ENCODE measurements at places on chromosomes 7 and 10.
A peak's percentile ranks its signal among the peaks of the same experiment; 100 is the strongest.

DNA sequence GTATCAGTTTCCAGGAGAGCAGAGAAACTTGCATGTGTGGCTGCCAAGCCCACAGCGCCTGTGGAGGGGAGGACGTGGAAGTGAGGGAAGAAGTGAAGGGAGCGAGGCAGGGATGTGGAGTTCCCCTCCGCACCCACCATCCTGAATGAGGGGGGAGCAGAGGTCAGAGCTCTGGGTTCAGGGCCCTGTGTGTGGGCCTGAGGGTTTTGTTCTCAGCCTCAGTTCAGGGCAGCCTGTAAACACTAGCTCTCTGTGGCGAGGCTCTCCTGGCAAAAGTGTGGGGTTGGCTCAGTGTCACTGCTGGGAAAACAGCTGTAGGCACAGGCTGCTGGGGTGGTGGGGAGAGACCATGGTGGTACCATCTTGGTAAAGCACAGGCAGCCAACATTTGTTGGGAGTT is 108.4 kb downstream of the C10orf105 start:
- DNase-seq = no peak

- no peak for DNase-seq
Measured at GRCh38 chr7:140526787-140527664, 47.7 kb upstream of the MKRN1 start.

GRCh38 chr7:63925626-63926460 is 72.8 kb upstream of the ZNF722 start:
- no peak for DNase-seq

DNA sequence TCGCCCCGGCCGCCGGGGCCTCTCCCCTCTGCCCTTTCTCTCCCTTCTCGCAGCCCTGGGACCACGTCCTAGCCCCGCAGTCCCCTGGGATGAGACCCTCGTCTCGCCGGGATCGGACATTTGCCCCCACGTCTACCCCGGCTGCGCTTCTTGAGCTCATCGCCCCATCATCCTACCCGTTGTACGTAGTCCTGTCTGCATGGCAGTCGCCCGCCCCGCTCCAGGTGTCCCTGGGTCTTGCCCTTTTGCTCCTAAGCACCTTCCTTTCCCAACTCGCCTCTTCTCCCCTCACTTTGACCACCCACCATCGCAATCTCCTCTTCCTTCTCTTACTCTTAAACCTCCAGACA is 582 bp downstream of the TPST1 start:
- peak; percentile 54 for DNase-seq

GRCh38 chr10:109374215-109374614 is 549.1 kb downstream of the XPNPEP1 start:
- DNase-seq = no peak

GRCh38 chr10:118694848-118695247 is 59.9 kb downstream of the CACUL1 start:
- no peak for DNase-seq

DNA sequence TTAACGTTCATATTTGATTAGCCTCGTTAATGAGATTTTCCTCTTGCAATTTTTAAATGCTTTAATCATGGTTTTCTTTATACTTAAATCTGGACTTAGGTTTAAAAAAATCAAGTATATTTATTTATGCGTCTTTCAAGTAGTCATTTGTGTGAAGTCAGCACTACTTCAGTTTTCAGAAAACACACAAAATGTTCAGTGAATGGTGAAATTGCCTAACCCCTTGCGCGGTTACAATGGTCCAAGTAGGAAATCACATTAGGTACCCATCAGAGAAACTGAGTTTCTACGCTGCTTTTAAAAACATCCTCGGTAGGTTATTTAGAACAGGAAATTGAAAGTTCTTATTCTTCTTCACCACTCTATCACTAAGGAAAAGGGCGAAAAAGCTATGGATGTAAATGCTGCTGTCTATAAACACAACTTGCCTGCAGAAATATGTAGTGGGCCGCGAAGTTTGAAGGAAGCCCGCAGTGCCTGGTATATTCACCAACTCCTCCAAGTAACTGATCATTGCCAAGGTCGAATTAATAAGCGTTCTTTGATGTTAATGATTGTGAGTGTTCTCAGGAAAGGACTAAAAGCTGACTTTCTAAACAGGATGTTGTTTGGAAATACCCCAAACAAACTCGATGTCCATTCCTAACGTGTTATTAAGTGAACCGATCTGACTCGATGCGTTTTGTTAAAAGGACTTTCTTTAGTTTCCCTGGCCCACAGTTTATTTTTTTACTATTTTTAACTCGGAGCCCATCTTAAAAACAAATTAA is 1.0 kb downstream of the SYPL1 start:
- peak; percentile 33 for DNase-seq

- no peak for DNase-seq
Measured at GRCh38 chr10:34854147-34854601, 39.1 kb upstream of the PARD3 start.

- no peak for DNase-seq
Measured at GRCh38 chr7:77222819-77223218, 23.2 kb upstream of the FGL2 start.

GRCh38 chr7:22372863-22373262 is 15.9 kb upstream of the RAPGEF5 start:
- DNase-seq = no peak

GRCh38 chr10:101903827-101904550 is 60.4 kb upstream of the KCNIP2 start:
- DNase-seq = peak; percentile 41

- no peak for DNase-seq
Measured at GRCh38 chr10:5576780-5577624, 52.2 kb downstream of the CALML3 start.

DNA sequence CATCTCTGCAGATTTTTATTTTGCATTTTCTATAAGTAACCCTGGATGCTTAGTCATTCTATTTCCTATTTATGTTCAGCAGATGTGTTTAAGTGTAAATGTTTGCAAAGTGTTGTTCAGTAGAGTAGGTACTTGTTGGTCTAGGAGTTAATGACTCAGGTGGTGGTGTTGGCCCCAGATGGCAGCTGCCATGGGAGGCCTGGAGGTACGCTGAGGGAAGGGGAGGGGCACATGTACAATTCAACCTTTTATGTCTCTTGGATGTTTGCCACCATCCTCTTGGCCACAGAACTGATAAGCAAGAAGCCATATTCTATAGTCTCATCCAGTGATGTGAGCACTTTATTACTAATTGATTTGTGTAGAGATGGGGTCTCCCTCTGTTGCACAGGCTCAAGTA is 68.1 kb upstream of the SLC39A12 start:
- no peak for DNase-seq

DNA sequence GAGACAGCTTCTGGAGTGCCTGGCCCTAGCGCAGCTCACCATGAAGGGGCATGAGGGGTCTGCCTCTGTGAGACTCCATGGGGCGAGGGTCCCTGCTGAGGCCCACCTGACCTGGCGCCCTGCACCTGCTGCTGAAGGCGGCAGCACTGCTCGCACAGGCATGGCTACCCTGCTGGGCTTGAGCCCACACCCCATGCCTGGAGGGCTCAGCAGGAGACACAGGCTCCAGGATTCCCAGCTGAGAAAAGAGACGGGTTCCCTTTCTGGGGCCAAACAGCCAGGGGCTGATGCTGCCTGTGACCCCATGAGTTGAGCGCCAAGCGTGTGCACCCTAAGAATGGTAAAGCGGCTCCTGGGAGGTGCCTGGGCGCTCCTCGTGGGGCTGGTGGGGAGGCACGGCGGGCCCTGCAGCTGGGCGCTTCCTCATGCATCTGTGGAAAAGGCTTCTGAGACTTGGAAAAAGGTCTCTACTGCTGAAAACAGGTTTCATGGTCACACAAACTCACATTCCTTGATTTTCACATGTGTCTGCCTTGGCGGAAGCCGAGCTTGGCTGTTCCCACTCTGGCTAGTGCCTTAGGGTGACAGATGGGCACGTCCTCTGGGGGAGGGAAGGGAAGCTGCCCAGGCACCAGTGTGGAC is 233.4 kb downstream of the ZMYND11 start:
- DNase-seq = no peak

DNA sequence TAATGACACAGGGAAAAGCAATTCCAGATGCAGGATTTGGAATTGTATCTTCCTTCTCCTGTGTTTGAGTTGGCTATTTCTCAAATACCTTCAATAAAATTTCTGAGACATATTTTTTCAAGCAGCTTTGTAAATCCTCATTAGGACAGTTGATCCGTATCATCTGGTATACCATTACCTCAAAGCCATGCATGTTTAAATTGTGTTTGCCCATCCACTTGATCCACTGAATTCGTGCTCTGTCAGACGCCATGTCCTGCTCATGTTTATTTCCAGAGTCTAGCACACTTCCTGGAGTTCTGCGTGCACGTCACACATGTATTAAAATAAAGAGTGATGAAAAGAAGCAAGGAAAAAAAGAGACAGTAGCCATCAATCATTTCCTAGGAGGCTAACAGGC is 141.8 kb upstream of the CDC14C start:
- DNase-seq = no peak

GRCh38 chr10:105026566-105026965 is 385.5 kb downstream of the SORCS3 start:
- DNase-seq = no peak

DNA sequence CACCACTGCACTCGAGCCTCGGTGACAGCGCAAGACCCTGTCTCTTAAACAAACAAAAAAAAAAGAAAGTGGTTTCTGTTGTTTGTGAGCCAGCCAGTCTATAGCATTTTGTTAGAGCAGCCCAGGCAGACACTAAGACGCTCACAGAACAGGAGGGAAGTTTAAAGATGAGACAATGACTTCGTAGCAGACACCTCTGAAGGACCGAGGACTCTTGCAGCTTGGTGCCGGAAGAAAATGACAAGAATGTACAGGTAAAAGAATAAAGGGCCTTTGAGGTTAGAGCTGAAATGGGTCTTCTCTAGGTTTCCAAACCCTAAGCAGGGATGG is 39.7 kb downstream of the MACROH2A2 start:
- DNase-seq = no peak

DNA sequence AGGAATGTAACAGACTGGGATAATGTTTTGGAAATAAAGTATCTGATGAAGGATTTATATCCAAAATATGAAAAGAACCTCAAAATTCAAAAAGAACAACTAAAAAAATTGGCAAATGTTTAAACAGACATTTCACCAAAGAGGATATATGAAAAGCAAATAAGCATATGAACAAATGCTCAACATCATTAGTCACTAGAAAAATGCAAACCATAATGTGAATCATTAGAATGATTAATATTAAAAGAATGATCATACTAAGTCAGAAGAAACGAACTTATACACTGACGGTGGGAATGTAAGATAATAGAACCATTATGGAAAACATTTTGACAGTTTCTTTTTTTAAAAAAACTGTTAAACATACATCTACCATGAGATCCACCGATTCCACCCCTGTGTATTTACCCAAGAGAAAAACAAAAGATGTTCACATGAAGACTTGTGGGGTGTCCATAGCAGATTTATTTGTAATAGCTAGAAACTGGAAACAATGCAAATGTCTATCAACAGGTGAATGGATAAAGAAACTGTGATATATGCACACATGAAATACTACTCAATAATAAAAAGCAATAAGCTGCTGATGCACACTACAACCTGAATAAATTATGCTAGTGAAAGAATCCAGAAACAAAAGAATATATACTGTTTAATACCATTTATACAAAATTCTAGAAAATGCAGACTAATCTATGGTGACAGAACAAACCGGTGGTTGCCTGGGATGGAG is 35.7 kb downstream of the PRKG1 start:
- DNase-seq = no peak

DNA sequence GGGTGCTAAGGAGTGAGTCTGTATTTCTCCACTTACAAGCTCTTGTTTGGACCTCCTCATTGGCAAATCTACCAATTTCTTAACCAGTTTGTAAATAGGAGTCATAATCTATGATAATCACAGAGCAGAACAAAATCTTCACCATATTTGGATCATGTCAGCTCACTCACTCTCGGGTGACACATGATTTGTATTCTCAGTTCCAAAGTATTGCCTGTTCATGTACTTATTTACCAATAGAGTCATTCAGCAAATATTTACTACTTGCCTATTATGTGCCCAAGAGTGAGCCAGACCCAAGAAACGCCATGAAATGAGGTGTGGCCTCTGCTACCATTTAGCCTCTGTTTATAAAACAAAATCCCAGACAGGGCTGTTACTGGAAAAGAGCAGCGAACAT is 114.8 kb downstream of the TSPAN12 start:
- no peak for DNase-seq

DNA sequence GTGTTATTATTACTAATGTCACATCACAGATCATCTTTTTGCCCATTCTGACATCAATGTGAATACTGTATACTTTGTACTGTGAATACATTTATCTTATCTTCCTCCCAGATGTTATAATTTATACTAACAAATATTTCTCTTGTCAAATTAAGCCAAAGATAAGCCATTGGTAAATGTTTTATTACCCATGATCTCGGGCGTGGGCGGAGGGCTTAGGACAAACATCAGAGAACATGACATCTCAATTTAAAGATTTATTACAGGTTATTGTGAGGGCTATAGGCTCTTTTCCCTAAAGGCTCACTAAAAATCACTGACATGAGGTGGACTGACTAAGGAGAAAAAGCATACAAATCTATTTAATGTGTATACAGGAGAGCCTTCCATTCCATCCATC is 58.2 kb upstream of the DGKB start:
- DNase-seq = no peak

DNA sequence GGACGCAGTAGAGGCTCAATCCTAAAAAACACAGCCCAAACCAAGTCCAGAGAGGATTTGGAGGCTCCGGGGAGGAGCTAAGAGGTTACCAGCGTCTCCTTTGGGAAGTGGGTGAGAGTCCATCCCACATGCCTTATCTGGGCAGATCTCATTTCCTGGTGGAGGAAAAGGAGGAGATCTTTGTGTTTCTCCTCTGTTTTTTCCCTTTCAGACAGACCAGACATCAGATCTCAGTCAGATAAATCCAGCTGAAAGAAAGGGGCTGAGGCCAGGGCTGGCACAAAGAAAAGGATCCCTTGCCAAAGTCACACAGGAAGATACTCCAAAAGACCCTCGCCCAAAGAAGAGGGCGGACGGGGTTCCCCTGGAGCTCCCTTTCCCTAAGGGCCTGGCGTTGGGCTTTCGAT is 58.3 kb upstream of the COMTD1 start:
- DNase-seq = no peak

DNA sequence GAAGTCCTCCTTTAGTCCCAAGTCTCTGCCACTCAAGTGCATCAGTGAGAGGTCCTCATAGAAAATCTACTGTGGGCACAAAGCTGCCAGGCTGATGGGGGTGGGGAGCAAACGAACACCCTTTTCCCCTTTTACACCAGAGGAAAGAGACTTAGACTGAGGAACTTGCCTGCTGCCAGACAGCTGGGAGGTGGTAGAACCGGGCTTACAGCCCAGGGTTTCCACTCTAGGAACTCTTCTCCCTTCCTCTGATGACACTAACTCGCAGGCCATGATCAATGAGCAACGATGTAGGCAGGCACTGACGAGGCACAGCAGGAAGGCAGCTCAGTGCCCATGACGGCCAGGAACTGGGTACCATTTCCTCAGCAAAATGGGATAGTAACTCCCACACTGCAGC is 11.0 kb upstream of the SH2D4B start:
- no peak for DNase-seq

DNA sequence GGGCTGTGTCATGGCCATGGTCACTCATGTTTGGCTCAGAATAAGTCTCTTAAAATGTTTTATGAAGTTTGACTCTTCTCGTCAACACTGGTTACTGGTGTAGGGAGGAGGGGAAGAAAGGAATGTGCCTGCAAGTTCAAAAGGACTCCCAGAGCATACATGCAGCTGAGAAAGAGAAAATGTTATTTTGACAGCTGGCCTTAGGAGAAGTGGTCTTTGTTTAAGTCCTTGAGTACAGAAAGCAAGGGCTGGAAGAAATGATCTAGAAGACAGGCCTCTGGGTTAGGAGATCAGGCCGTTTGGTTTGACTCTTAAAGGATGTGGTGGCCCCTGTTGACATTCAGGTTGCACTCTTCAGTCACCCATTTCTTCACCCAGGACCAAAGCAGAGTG is 245.5 kb downstream of the REEP3 start:
- no peak for DNase-seq
